ENCODE measurements at places on chromosomes 11 and 22.

DNA sequence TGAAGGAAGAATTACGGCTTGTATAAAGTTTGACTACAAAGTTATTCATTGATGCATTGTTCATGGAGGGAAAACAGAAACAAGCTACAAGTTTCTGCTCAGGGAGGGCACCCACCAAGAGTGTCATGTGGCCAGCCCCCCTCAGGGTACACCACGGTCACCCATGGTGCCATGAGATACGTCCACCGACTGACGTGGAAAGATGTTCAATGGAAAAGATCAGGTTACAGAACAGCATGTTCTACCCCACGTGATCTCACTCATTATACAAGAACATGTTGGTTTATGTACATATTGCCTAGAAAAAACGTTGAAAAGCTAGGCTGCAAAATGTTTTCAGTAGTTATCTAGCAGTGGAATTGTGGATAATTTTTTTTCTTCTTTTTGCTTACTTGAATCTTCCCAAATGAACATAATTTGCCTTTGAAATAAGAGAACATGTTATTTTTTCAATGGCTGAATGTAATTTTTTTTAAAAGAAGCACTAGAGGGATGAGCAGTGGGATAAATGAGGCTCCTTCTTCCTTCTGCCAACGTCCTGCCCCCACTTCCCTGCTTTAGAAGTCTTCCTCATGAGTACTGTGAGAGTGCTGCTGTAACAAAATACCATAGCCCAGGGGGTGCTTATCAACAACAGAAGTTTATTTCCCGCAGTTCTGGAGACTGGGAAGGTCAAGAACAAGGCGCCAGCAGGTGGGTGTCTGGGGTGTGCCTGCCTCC, 22.5 kb downstream of the RCN1 start:
- DNase-seq: no peak

DNA sequence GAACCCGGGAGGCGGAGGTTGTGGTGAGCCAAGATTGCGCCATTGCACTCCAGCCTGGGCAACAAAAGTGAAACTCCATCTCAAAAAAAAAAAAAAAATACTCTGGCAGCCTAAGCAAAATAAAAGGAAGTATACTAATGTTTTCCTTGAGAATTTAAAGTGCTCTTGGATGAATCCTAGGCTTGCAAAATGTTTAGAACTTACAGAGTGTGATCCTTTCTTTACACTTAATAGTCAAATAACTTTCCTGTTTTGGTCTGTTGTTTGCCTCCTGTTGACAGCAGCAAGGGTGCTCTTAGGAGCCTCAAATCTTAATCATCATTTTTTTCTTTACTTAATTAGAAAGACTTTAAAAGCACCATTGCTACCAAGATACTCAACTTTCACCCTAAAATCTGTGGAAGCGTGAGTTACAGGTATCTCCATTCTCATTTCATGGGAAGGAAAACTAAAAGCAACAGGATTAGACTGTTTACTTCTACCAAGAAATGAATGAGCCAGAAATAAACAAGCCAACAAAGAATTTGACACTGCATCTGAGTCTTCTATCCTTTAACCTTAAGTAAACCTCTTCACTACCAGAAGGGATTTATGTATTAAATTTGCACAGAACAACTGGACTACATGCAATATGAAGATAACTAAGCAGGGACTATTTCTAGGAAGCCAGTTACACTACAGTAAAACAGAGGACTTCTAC, 38.7 kb upstream of the CRTAM start:
- DNase-seq: no peak

DNA sequence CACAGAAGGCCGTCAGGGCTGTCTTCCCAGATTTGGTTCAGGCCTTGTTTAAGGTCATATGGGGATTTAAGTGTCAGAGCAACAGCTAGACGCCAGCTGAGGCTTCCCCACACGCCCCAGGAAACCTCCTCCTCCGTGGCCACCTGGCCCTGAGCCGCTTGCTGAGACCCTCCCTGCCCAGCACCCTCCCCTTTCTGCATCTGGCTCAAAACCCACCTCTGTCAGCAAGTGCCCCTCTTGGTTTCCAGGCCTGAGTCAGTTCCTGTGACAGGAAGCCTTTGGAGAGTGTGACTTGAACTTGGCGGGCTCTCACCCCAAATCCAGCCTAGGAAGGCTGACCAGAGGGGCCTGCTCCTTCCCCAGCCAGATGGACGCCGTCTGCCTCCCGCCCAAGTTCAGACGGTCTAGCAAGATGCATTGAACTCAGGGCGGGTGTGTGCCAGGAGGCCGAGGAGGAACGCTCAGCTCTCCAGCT, 561 bp downstream of the FXYD2 start:
- DNase-seq: no peak

GRCh38 chr11:65180877-65181568, 705 bp upstream of the CAPN1 start:
- DNase-seq: peak; percentile 53

All from AG10803 (cell line).